Stomach (tissue), 19 donors: ENCODE measurements at places on chromosomes 3 and 15. TPM values are rescaled to one million over a fixed set of nuclear protein-coding genes. Genes with fewer than 3 reads are reported as not detected.

SLC9C1 gene
- polyA plus RNA-seq, result not detected

SERINC4 gene
- 0.37 TPM for polyA plus RNA-seq

CIDEC gene
- polyA plus RNA-seq, result 0.63 TPM

- DNase-seq, result peak; percentile 7
Observed at GRCh38 chr3:5891711-5892110, 704.2 kb downstream of the EDEM1 start.

DNA sequence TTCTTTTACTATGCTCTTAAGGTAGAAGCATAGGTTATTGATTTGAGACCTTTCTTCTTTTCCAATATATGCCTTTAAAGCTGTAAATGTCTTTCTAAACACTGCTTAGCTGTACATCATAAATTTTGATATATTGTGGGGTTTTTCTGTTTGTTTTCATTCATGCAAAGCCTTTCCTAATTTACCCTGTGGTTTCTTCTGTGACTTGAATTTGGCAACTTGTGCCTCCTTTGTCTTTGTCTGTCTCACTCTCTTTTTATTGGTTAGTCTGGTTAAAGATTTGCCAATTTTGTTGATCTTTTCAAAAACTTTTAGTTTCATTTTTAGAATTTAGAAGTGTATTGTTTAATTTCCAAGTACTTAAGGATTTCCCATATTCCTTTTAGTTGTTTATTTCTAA, 343.1 kb downstream of the OXSM start:
- no peak for DNase-seq

DNA sequence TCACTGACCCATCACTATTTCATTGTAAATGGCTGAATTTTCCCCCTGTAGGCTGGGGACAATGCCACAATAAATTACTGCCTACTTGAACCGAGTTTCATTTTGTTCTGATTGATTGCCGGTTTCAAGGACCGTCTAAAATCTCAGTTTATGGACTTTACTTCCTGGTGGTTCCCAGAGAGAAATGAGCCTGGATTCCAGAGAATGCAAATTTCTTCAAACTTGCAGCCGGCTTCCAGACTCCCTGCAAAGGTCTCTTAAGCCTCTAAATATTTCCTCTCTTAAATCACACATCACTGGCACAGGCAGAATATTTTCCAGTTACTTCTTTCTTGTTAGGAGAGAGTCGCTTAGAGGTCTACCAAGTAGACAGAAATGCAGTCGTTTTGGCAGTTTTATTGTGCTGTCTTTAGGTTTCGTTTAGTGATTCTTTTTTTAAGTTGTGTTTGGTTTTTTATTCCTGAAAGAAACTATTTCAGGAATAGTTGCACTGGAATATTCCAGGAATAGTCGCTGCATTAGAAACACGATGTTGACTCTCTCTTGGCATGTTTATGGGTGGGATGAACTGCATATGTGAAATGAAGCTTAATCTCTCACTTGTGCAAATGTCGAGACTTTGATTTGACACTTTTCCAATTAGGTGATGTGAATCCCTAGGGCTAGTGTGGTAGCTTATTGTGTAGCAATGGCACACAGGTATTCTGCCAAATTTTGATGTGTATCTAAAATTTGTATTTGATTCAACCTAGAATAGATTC, 284.1 kb upstream of the NR2E3 start:
- peak; percentile 43 for DNase-seq

DNA sequence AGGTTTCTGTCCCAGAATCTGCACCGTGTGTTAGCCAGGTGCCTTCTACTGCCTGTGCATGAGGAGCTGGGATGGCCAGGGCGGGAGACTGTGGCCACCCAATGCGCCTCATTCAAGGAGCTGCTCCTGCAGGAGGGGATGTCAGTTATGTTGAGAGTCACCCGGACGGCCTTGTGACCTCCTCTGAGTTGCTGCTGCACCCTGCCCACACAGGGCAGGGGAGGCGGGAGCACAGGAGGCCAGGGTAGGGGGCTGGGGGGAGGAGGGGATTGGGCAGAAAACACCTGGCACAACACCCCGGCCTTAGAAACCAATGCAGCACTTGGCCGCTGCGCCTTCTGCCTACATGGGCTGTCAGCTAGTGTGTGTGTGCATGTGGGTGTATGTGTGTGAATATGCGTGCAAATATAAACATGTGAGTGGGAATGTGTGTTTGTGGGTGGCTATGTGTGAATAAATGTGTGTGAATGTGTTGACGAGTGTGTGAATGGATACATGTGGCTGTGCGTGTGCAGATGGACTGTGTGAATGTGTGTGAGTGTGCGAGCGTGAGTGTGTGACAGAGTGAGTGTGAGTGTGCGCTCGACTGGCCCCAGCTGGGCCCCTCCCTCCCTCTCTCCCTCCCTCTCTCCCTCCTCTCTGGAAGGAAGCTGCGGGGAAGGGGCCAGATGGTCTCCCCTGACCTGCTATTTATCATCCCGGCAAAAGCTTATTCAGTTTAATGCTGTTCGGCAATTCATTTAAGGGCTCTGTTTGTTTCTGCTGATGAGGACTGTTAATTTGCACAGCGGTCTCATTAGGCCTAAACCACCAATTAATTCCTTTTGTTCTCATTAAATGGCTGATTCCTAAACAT, 106.9 kb downstream of the TLE3 start:
- no peak for DNase-seq

GRCh38 chr3:194879126-194879877, 193.6 kb downstream of the FAM43A start:
- peak; percentile 59 for DNase-seq

- DNase-seq, result no peak
Observed at GRCh38 chr15:92457471-92458041, 63.9 kb downstream of the ST8SIA2 start.

DNA sequence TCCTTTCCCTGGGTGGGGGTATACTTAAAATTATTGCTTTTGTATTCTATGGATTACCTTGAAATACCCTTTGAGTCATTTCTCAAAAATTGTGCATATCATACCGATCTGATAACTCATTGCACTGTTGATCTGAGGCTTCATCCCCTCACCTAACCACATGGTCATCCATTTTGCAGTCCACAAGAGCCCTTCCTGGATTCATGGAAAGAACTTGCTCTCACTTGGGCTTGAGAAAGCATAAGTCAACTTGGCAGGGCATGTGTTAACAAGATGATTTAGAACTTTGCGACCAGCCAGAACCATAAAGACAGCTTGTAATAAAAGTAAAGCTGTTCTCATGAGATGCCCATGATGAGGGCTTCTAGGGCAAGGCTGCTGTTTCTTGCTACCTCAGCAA, 22.2 kb downstream of the MME start:
- DNase-seq, result no peak

DNA sequence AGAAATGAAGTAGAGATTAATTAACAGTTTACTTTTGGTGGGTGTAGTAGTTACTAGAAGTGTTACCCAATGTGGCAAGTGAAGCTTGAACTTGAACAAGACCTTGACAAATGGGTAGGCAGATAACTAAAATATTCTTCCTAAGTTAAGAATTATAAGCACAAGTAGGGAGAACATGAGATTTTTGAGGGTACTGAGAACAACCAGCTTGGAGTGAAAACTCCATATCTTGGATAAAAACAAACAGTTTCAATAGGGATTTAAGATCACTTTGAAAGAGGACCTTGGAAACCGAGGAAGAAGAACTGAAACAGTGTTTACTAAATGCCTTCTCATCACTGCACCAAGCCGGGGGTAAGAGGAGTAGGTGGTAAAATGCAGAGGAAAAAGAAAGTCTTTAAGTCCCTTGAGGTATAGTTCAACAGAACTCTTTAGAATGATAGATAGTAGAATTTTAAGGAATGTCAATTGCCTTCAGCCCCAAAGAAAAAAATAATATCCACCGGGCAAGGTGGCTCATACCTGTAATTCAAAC, 496.7 kb downstream of the NAALADL2 start:
- DNase-seq, result no peak

GRCh38 chr15:28983432-28984311, 97.9 kb downstream of the APBA2 start:
- DNase-seq, result no peak

DNA sequence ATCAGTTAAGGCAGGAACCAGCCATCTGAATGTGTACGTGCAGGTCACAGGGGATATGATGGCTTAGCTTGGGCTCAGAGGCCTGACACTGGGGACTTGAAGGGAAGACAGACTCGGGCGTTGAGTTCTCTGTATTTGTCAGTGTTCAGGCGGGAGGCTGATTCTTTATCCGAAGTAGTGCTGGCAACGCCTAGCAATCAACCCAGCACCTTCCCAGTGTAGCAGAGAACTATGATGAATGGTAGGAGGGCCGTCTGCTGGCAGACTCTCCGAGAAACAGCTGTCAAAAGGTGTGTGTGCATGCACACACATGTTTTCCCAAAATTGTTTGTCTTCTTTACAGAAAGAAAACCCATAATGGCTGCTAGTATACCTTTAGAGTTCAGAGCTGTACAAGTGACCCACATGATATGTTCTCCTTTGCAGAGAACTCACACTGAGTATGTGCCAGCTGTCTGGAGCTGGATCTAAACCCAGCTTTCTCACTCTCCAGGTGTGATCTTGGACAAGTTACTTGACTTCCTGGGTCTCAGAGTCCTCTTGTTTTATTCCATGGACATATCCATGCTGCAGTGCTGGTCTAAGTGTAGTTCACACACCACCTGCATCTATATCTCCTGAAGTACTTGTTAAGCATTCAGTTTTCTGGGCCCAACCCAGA, 74.5 kb upstream of the LARS2 start:
- DNase-seq, result no peak
